ENCODE measurements at places on chromosomes 4 and X.

DNA sequence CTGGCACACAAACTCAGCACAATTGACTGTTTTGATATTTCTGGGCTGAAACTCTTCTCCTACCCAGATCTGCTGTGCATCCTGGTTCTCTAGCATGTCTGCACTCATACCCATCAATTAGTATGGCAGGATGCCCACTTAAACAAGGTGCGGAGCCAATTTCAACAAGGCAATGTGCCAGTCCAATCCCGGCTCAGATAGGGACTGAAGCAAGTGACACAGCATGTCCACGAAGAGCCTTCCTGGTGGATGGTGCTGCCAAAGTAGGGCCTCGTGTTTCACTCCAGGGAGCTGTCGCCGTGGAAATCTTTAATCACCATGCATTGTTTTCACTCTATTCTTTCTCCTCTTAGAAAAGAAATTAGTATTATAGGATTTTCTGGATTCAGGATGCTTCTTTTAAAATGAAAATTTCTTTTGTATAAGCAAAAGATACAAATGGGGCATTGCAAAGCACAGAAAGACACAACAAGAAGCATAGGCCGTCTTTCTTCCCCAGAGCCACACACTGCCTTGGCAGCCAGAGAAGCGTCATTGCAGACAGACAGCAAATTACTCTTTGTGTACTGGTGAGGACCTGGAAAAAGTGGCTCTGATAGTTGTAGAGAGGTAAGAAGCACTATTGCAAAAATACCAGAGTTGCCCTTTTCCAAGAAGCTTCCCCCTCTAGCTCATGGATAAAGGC is 40.6 kb upstream of the LSM6 start:
- peak; percentile 96 for DNase-seq

GRCh38 chr4:141706445-141706844 is 70.1 kb downstream of the IL15 start:
- no peak for DNase-seq

DNA sequence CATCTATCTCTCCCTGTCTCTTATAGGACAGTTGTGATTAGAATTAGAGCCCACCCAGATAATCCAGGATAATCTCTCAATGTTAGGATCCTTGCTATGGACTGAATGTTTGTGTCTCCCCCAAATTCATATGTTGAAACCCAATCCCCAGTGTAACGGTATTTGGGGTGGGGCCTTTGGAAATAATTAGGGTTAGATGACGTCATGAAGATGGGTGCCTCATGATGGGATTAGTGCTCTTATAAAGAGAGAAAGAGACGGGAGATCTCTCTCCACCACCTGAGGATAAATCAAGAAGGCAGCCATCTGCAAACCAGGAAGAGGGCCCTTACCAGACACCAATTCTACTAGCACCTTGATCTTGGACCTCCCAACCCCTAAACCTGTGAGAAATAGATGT is 33.7 kb upstream of the SHISA3 start:
- no peak for DNase-seq

DNA sequence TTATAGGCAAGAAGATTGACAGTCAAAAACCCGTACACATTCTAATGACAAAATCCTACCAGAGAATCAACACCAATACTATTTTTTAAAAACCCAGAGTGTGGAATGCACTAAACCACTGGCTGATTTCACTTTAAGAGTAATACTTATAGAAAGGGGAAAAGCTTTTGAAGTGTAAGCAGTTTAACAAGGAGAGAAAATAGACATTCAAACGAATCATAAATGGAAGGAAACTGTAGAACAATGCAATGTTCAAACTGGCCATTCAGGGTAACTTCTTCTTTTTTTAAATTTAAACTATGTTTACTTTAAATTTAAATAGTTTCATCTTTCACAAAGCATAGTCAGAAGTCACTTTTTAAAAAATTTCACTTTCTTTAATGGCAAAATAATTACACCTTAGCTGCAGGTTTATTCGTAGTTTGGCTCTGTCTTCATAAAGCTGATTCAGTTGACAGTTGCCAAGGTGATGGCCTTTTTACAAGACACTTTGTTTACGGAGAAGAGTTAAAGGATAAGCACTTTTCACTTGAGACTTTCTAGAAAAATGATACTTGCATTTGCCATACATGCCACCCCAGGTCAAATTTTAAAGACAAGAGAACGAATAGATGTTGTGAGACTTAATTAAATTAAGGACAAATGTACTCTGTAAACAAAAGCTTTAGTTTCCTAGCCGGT is 82.4 kb upstream of the KLF3 start:
- DNase-seq = no peak

DNA sequence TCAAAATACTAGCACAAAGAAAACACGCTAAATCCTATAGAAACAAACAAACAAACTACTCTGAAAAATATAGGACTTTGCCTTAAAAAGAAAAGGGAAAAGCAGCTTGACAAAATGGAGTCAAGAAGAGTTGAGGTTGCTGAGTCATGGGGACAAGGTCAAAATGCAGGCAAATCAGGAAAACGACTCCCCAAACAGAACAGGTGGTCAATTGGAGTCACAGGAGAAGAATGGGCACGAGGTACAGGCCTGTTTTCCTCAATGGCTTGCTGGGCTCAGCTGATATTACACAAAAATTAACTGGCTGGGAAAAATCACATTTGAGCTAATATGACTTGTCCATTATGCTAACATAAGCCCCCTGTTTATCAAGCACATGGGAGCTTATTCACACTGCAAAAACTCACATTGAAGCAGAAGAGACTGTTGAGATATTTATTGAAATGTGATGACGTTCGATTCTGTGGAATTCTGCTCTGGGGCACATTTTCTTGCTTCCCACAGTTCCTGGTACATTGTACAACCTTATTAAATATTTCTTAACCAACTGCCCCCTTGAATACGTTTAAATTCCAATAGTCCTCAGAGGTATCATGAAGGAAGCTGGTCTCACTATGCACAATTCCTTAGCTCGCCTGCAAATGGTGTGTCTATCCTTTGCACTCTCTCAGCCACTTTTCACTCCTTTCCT is 1622.1 kb downstream of the STIM2 start:
- no peak for DNase-seq

DNA sequence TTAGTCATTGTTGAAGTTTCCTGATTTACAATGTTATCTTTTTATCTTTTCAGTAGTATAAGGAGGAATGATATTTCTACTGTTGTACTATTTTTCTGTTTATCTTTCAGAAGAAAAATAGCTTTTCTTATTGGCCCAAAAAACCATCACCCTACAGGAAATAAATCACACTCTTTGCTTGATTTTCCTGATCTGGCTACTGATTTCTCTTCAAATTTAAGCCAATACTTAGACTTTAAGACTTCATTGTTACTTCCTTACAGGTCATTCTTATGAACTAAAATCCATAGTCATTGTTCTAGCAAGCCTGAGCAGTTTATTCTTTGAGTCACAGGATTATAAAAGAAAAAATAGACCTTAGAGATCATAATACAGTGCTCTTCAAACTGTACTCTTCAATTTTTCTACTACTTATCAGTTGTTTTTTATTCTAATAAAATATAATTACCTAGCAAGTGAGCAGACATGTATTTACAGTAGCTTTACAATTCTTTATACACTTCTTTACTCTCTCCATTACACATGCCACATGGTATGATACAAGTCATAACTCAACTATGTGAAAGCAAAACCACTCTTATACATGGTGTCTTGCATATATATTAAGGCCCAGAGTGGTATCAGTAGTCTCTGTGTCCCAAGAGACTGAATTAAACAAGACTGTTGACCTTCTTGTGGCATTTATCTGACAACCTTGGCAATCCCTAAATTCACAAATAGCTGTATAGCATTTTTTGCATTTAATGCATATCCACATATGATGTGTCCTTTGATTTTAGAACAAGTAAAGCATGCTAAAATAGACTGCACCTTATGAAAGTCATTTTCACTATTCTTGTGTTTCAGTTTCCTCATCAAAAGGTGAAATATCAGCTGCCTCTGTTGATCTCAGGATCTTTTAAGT is 47.9 kb downstream of the TET2 start:
- no peak for DNase-seq

DNA sequence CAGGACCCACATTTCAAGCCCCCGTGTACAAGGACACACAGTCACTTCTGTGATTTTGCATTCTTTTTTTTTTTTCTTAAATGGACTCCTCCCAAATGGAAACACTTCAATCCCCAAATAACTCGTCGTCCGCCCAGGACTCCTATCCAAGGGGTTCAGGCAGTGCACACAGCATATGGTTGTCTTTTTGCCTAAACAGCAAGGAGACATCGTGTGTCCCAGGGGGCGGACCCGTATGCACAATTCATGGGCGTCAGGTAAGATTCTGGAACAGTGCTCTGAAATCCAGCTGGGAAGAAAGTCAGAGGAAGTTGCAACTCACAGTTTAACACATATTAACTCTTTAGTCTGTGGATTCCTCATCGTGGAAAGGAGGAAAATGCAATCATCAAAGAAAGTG is 231.3 kb downstream of the SHOX start:
- DNase-seq = no peak

DNA sequence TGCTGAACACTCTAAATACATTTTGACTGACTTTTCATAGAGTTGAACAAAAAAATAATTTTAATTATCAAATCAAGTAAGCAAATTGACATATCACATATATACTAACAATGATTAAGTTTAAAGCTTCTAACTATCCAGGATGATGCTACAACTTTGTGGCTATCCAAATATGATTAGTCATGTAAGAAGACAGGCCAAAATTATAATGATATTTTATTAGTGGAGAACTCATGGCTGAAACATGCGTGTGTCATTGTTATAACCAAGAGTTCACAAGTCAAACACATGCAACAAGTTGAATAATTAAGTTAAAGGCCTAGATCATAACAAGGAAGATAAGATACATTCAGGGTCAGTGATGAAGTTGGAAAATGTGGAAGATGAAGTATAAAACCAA is 346.8 kb downstream of the FSTL5 start:
- DNase-seq = no peak

- DNase-seq = peak; percentile 10
These were observed 1.2 kb downstream of the PPARGC1A start for GRCh38 chr4:23888421-23889319.

DNA sequence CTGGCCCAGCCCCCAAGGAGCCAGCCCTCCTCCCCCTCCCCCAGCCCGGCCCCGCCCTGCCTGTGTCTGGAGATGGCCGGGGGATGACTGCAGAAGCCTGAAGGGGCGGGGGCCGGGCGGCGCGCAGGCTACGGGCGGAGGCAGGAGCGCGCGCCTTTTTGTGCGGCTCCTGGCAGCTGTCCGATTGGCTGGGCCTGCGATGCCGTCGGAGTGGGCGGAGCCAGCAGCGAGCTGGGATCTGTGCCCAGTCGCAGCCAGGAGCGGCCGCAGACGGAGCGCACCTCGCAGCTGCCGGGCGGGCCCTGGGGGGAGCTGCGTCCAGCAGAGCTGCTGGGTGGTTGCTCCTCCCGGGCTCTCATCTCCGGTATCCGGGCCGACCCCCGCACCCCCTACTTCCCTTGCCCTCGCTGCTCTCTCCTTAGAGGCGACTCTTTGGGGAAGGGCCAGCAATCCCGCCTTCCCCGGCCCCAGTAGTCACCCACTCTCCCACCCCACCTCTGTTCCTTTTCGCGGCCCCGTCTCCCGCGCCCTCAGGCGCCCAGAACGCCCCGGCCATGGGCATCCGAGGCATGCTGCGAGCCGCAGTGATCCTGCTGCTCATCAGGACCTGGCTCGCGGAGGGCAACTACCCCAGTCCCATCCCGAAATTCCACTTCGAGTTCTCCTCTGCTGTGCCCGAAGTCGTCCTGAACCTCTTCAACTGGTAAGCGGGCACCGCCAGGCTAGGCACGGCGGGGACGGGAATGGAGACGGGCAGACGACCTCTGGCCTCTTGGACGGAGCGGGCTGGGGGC is at the start of gene GABRQ:
Gene GABRQ (plus strand): TSS at position 247 of the 794 bp plus-strand sequence. CDS start 308 bp downstream, at position 555.
- peak; percentile 82 for DNase-seq

- DNase-seq = no peak
These were observed 36.7 kb downstream of the CHRDL1 start for GRCh38 chrX:110758781-110759422.

GRCh38 chr4:11954093-11954492 is 525.4 kb upstream of the HS3ST1 start:
- peak; percentile 10 for DNase-seq

- DNase-seq = peak; percentile 30
These were observed 187.7 kb upstream of the NUDT10 start for GRCh38 chrX:51144828-51145442.
